Eye (tissue), 1 donor: ENCODE measurements at places on chromosomes 6 and 20.

GRCh38 chr20:11248011-11248409 is 574.2 kb upstream of the JAG1 start:
- no peak for DNase-seq

DNA sequence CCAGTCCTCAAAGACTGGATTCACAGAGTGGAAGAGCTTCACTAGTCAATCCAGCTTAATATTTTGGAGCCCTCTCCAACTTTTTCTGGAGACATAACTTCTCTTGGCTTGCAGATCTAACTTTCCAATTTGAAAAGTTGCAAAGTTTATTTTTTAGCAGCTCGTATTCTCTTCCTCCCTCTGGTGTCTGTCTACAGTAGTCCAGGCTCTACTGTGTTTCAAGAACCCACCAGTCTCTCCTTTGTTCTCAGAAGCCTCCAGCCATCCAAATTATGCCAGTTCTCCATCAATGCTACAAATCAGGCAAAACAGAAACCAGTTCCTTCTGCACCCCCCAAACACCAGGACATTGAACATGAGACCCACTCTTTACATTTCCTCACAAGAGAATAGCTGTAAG is 376.1 kb upstream of the OPRM1 start:
- no peak for DNase-seq

DNA sequence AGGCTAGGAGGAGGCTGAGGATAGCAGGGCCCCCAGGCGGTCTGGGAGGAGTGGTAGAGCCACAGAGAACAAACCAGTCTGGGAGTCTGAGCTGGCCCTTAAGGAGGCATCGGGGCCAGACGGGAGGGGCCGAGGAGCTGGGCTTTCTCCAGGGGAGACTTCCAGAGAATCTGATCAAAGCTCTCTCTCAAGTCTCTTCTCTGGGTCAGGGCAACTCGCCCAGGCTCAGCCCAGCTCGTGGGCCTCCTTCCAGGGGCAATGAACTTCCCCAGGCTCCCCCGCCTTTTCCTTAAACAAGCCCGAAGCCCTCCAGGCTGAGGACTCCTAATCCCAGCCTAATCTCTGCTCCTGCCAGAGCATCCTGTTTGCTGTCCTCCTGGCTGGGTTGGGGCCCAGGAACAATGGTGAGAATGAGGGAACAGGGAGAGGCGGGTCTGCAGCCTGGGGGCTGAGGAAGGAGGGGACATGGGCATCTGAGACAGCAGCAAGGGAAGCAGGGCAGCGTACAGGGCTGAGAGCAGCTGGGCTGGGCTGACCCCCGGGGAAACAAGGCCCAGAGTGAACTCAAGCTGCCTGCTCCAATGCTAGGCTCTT is 173.6 kb downstream of the ANKRD60 start:
- DNase-seq = peak; percentile 82

GRCh38 chr6:118992186-118992795 is 57.3 kb upstream of the MCM9 start:
- DNase-seq = no peak

GRCh38 chr20:18006684-18007083 is 37.9 kb downstream of the MGME1 start:
- no peak for DNase-seq

GRCh38 chr6:166781331-166781730 is 154.3 kb upstream of the RPS6KA2 start:
- no peak for DNase-seq

DNA sequence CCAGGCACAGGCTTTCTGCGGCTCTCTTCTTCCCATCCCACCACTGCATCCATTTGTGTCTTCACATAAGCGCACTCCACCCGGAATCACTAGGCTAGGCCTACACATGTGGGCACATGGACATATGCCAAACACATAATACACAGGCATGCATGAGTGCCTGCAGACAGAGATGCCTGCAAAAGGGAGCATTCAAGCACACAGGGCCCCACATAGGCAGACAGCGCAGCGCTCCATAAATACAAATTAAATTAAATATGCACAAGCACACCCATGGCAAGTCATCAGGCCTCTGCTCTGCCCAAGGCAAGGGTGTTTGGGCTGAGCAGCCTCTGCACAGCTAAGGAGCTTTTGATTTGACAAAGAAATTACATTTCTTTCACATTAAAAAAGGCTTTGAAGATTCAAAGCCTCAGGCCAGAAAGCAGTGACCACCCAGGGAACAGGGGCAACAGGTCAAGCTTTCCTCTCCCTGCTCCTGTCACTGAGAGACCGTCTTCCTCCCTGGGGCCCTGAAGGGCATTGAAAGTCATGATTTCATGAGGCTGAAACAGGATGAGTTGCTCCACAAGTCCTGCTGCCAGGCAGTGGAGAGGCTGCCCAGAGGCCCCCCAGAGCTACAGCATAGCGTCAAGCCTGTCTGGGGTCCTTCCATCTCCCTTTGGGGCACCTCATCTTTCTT is 134.2 kb upstream of the LRFN2 start:
- DNase-seq = peak; percentile 85

DNA sequence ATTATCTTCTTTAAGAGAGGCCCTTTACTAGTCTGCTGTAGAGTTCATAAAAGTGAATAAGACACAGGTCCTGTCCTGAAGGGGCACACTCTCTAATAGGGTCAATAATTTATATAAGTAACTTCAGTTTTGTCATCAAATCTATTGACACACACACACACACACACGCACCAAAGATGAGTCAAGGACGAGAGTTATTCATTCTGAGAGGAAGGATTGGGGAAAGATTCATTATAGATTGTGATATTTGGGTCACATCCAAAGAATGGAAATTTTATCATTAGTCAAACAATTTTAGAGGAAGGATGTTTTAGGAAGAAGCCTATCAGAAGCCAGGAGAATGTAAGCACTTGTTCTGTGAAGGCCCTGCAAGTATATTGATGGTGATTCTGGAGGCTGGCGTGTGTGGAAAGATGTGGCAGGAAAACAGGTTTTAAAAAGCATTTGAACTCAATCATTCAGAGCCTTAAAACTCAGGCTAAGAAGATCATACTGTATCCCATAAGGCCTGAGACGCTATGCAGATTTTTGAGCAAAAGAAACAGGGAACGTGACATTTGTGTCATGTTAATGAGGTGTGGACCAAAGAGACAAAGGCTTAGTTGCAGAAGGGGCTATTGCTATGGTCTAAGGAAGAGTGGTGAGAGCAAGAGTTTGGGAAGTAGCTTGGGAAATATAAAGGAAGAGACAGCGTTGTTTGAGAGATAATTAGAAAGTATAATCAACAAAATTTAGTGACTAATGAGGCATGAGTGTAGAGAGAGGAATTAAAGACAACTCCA is 161.4 kb upstream of the PREP start:
- no peak for DNase-seq

GRCh38 chr20:2521369-2522305 is 12.9 kb upstream of the ZNF343 start:
- peak; percentile 83 for DNase-seq

- no peak for DNase-seq
Measured at GRCh38 chr6:5401845-5402738, 140.8 kb downstream of the FARS2 start.

- no peak for DNase-seq
Measured at GRCh38 chr6:40999569-40999968, 39.5 kb downstream of the UNC5CL start.

DNA sequence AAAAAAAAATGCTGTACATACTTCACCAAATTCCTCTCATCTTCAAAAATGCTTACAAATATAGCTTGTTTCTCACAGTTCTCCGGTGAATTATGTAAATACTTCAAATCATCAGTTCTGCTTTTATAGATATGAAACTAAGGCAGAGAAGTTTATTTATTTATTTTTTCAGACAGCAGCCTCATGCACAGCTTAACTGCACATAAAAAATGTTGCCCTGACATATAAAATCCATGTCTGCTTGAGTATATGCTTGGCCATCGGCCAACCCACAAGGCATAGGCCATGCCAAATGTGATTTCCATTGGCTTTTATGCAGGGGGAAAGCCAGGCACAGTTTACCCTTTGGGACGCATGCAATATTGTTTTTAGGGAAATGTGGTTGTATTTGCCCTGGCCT is 57.3 kb upstream of the PHACTR2 start:
- DNase-seq = peak; percentile 25

- DNase-seq = no peak
Measured at GRCh38 chr6:30787954-30788353, 43.6 kb upstream of the IER3 start.

DNA sequence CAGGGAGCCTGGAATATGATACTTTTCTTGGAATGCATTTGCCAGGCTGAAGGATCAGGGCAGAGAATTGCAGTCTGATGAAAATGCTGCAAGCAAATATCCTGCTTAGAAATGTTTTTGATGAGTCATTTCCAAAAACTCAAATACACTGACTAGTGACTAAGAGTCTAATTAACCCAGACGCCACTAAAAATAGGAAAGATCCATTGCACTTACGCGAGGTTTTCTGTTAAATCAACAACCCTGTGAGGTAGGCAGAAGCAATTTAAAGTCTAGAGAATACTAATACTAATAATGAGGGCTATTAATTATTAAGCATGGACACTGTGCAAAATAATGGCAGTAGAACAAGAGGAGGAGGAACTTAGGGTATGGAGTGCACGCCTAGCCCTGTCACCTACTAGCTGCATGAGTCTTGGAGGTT is 130.1 kb upstream of the DOK5 start:
- no peak for DNase-seq

- no peak for DNase-seq
Measured at GRCh38 chr6:116396441-116396840, 25.7 kb downstream of the DSE start.

- no peak for DNase-seq
Measured at GRCh38 chr6:34301408-34301807, 52.6 kb upstream of the SMIM29 start.

DNA sequence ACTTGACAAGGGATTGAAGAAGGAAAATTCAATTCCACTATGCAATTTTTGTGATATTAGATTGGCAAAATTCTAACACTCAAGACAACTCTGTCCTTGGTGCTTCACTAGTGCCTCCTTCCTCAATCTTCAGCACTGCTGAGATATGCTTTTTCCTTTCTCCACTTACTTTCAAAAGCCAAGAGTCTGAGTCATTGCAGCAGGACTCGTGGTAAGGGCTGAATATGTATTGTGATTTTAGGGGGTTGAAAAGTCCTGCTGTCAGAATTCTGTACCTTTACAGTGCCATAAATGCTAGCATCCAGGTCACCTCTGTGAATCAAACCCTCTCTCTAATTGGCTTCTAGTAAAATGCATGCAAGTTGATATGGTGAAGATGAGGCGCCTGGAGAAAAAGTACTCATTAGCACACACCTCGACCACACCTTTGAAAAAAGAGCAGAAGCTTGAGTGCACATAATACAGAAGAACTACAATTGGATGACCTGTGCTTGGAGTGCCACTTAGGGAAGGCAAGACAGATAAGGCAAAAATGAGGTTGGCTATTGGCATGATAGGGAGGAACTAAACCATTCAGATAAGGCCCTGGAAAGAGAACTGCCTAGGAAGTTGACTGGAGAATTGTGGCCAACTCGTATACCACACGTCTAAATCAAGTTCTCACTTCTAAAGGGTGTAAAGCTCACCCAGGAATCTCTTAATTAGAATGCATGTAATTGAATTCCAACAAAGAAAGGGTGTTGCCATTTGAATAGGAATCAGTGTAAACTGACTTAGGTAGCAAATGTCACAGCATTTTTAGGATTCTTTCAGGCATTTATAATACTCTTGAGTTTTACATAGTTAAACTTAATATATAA is 43.6 kb upstream of the FAM83B start:
- no peak for DNase-seq

DNA sequence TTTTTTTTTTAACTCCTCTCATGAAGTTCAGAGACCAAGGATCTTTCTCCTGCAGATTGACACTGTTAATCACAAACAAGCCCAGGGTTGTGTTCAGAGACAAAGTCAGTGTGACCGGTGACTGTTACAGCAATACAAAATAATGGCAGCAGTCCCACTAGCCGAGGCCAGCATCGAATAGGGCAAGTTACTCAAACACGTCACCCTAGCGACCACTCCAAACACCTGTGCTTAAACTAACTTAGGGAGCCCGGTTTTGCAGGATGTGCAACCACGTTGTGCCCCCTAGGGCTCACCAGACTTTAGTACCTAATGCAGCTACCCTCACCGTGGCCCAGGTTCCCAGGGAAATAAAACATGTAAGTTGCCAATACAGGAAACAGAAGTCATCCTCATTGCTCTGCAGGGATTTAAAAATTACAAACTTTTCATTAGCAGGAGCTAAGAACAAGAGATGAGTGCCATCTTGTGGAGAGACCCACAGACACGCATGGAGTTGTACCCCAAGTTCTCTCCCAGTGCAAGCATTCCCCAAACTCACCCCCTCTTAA is 38.1 kb downstream of the FAM50B start:
- DNase-seq = no peak

GRCh38 chr6:110643175-110643574 is 166.8 kb upstream of the SLC22A16 start:
- no peak for DNase-seq

DNA sequence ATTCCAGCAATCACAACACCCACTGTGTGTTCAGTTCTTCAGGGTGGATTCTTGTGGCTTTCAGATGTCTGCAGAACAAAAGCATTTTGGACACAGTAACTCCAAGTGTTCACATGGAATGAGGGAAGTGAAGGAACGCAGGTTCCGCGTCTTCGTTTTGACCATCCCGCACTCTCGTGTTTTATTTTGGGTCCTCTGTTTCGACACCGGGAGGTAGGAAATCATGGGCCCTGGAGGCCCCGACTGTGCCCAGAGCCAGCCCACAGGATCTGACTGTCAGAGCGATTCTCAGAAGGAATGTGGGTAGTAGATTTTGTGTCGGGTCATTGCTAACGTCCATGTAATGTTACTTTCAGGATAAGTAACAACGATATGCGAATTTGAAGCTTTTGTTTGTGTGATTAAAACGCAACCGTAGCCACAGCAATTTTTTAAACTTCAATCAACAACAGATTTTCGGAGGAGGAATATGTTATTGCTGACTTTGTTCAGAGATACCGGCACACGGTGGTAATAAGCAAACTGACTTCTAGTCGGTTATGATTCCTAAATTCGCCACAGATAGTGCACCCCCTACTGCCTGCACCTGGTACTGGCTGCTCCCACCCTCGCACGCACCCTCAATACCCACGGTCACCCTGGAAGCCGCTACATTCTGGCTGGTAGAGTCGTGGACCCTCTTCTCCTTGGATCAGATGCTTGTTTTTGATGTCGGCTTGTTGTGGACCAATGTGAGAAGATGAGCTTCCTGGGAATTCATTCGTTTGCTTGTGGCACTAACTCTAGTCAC is 10.5 kb downstream of the NPEPL1 start:
- no peak for DNase-seq

- DNase-seq = no peak
Measured at GRCh38 chr6:54920628-54921027, 74.1 kb downstream of the FAM83B start.

DNA sequence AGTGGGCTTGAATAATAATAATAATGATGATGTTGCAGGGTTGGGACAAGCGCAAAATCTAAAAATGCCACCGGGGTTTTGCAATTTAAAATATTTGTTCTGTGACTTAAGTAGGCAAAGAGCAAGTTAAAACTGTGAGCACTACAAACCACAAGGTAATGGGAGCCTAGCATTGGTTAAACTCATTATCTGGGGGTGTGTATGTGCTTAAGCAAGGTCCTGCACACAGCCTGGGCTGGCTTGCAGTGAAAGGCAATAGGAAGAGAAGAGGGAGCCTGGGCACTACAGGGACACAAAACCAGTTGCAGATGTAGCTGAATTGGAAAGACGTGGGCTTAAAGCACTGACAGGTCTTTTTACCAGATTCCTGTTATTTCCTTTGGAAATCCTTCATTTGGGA is 11.7 kb downstream of the SIM1 start:
- peak; percentile 27 for DNase-seq
